ENCODE measurements at places on chromosomes 4 and X.

DNA sequence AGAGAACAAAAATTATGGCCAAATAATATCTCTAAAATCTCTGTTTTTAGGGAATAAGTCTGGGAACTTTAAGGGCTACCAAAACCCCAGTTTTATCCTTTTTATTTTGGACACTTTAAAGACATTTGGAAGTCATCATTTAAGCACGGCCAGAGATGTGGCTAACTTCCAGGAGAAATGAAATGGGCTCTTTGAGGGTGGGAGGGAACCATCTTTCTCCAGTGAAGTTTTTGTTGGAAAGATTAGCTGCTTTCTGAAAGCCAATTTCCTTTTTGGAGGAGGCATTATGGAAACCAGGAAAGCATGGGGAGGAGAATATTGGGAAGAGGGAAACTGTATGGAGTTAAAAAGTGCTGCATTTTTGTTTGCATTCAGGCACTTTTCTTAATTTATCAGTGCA lies 4.8 kb downstream of the VSIG1 start:
- no peak for DNase-seq

DNA sequence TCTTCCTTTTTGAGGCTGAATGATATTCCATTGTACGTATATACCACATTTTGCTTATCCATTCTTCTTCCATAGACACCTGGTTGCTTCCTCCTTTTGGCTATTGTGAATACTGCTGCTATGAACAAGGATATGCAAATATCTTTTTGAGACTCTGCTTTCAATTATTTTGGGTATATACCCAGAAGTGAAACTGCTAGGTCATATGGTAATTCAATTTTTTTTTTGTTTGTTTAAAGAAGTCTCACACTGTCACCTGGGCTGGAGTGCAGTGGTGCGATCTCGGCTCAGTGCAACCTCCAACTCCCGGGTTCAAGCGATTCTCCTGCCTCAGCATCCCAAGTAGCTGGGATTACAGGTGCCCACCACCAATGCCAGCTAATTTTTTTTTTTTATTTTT lies 75.3 kb downstream of the METTL14 start:
- no peak for DNase-seq

DNA sequence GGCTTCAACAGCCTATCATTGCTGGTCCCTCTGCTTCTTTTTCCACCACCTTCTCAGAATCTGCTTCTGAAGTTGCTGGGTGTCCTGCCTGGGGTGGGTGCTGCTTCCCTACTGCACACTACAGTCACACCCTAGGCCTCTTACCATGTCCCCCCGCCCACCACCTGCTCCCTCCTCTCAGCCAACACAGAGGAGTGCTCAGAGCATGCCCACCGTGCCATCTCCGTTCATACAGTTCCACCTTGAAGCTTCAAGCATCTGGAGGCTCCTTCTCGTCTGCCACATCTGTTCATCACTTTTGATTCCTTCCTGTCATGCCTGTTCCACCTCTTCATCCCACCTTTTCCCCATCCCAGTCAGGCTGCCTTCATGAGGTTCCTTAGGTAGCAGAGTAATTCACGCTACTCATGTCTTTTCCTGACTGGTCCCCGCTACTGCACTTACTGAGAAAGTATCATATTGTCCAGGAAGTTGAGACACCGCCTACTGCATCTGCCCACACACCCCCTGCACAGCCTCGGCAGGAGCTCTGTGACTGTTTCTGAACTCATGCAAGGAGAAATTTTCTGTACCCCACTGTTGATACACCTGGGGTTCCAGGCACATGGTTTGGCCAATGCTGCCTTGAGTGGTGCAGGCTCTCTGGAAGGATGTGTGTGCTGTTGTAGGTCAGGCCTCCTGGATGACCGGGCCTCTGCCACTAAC lies 39.5 kb downstream of the HADH start:
- DNase-seq: no peak

GRCh38 chrX:57929373-57929772 lies 19.1 kb upstream of the ZXDA start:
- DNase-seq: no peak

DNA sequence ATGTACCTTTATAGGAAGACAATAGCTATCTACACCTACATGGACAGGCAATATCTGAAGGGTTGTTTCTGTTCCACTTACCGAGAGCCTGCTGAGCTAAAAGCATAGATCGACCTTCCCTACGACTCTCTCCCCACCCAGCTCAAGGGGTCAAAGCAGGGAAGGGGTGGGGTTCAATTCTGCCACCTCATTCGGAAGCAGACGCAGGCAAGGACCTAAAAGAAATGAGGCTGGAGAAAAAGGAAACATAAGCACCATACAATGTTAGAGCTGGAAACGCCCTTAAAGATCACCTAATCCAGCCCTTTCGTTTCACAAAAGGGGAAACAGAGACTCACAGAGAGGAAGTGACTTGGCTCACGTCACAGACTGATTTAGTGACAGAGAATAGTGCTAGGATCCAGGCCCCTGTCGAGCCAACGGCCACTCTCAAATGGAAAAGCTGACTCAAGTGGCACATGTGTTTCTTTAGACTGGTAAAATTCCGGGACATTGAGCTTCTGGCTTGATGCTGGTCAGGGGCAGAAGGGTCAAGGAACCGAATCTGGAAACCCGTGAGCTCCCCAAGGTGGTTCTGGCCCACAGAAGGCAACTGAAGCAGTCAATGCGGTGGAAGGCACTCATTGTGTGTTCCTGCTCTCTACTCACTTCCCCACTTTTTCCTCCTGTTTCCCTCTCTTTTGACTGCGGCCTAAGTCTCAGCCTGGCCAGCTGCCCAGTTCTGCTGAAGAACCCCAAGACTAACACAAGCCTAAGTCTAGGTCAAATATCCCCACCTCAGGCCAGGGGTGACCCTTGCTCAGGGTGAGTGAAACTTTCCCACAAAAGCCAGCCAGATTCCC lies 7.5 kb downstream of the SEPTIN6 start:
- DNase-seq: no peak

GRCh38 chr4:2093265-2093664 lies 34.1 kb downstream of the NAT8L start:
- no peak for DNase-seq

- DNase-seq: no peak
Measured at GRCh38 chr4:48445704-48446103, 37.4 kb upstream of the SLC10A4 start.

DNA sequence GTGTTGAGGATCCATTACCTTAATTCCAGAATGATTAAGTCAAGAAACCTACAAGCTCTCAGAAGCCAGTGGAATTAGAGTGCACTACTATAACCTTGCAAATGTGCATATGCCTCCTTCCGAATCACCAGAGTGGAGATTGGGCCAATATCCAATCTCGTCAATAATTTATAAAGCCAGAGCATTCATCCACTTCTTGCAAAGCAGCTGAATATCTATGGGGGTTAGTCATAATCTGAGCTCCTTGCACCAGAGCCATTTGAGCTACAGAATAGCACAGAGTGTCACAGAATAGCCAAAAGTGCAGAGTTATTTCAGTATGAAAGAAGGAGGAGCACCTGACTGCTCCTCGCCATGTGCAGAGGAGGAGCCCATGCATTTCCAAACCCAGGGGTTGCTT lies 69.2 kb upstream of the MTM1 start:
- DNase-seq: no peak

DNA sequence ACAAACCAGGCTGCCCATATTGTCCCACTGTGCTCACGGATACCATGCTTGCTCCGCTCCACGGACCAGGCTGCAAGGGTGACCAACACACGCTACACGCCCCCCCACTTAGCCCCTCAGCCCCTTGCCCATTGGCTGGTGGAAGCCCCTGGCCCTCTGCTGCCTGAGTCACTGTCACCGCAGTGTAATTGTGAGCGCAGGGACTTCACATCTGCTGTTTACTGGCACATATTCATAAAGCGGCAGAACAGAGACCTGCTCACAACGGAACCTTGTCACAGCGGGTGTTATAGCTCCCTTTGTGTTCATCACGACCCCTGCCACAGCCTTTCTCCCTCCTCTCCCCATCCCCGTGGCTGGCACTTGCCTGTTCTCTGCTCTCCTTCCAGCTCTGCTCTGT lies 83.7 kb downstream of the PSAPL1 start:
- no peak for DNase-seq

DNA sequence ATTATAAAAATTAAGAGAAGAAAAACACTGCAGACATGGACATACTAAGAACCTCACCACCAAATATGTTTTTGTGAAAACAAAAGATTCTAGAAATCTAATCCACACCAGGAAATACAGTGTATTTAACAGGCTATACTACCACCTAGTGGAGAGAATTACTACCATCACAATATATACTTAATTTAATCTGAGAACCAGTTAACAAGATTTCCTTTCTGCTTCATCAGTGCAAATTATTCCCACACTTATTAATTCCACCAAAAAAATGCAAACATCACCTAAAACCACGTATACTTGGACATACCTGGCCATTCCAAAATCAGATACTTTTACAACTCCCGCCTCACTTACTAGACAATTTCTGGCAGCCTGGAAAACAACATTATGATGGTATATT lies 7.0 kb upstream of the TXK start:
- DNase-seq: no peak

- no peak for DNase-seq
Measured at GRCh38 chrX:46216406-46216805, 328.8 kb downstream of the ZNF674 start.

DNA sequence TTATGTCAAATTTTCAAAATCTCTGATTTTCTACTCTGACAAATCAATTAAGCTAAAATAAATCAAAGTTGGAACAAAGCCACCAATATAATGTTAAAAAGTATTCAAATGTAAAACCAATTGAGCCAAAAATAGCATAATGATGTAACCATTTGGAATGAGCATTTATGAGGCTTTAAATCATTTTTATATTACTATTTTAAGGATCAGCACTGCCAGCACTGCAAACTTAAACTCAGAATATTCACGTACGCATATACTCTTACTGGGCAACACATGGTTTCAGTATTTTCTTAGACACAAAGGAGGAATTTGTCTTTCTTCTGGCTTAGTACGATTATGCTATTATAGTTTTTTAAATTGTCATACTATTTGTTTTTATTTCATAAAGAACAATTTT lies 52.2 kb downstream of the AFAP1 start:
- no peak for DNase-seq

GRCh38 chr4:41473176-41473575 lies 64.8 kb upstream of the LIMCH1 start:
- no peak for DNase-seq

- DNase-seq: no peak
Measured at GRCh38 chrX:114006664-114007063, 577.2 kb upstream of the HTR2C start.

DNA sequence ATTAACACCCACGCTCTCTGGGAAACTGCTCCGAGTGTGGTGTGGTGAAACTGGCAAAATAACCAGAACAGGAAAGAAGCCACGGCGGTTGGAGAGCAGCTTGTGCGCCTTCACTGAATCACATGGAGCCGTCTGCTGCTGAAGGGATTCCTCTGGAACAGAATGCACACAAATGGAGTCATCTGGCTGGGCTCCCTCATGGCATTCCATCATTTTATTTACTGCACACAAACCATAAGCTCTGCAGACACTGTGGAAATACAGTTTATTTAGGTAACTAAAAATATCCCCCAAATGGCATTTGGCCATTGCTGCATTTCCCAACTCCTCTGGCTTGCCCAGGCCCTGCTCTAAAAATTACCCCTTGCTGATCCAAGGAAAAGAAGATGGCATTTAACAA lies 187.0 kb upstream of the S100G start:
- no peak for DNase-seq

GRCh38 chr4:108346818-108347210 lies 178.1 kb upstream of the LEF1 start:
- DNase-seq: no peak

- no peak for DNase-seq
Measured at GRCh38 chrX:39514801-39515200, 583.0 kb downstream of the BCOR start.

- no peak for DNase-seq
Measured at GRCh38 chr4:24849351-24849750, 54.0 kb downstream of the SOD3 start.

- DNase-seq: no peak
Measured at GRCh38 chr4:55078987-55079386, 46.4 kb downstream of the KDR start.

DNA sequence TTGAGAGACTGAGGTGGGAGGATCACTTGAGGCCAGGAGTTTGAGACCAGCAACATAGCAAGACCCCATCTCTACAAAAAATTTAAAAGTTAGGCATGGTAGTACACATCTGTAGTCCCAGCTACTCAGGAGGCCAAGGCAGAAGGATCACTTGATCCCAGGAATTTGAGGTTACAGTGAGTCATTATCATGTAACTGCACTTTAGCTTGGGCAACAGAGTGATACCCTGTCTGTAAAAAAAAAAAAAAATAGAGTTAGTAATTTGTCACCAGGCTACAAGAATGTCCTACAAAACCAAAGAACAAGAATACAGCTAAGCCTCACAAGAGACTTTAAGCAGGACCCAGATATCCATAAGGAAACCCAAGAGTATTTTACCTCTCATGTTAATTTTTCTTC lies 27.0 kb upstream of the RAB28 start:
- DNase-seq: no peak

- DNase-seq: no peak
Measured at GRCh38 chr4:148238811-148239493, 203.3 kb downstream of the NR3C2 start.

GRCh38 chr4:129223945-129224344 lies 128.0 kb downstream of the C4orf33 start:
- no peak for DNase-seq

DNA sequence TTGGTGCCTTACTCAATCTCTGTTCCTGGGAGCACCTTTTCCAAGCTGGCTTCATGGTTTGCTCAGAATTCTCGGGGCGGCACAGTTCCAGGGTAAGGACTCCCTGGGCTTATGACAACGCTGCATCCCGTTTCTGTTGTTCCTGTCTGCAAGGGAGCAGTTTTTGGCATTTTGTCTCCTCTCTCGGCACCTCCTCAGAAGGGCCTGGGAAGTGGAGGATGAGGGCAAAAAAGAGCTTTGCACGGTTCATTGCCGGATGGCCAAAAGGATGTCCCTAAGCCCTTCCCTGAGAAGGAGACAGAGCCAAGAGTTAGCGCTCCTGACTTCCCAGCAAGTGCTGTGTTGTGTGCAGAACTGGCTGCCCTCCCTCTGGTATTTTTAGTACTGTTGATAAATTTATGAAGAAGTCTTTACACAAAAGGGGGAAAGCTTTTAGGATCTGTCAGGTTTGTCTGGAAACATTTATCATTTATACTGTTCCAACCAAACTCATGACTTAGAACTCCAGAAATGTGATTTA lies 13.4 kb downstream of the SRD5A3 start:
- no peak for DNase-seq

DNA sequence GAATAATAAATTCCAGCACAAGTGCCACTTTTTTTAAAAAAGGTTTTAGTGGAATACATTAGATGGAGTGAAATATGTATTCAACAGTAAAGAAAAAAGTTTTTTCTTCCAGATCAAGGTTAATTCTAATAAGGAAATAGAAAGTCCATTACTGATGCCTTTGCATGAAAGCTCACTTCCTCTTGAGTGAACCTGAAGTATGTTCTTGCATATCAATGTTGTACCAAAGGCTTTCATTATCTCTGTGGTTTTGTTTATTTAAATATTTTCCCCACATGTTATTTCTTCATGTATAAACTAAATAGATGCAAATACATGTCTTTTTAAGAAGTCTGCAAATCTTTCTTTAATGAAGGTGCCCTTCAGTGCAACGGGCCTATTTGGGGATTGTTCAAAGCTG lies 307.9 kb downstream of the C4orf33 start:
- no peak for DNase-seq

- DNase-seq: no peak
Measured at GRCh38 chrX:65723706-65724105, 56.3 kb downstream of the MSN start.

GRCh38 chr4:159024266-159024665 lies 78.6 kb upstream of the RAPGEF2 start:
- no peak for DNase-seq
